ENCODE measurements at places on chromosomes 6 and 20.
A peak's percentile ranks its signal among the peaks of the same experiment; 100 is the strongest.

DNA sequence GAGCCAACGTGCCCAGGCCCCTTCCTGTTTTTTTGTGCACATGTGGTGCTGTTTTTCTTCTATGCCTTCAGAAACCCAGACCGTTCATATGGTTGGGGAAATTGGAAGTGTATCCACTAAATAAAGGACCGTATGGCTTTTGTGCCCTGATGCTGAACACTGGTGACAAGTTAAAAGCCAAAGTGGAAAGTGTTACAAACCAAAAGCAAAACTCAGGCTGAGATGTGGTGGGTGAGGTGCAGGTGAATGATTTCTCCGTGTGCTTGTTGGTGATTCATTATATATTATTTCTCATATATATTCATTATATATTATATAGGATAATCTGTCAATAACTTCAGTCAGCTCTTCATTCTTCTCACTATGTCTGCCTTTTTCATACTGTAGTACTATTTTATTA, 148.6 kb downstream of the SOBP start:
- no peak for DNase-seq

GRCh38 chr6:89944181-89944755, 50.0 kb downstream of the GJA10 start:
- DNase-seq = no peak

DNA sequence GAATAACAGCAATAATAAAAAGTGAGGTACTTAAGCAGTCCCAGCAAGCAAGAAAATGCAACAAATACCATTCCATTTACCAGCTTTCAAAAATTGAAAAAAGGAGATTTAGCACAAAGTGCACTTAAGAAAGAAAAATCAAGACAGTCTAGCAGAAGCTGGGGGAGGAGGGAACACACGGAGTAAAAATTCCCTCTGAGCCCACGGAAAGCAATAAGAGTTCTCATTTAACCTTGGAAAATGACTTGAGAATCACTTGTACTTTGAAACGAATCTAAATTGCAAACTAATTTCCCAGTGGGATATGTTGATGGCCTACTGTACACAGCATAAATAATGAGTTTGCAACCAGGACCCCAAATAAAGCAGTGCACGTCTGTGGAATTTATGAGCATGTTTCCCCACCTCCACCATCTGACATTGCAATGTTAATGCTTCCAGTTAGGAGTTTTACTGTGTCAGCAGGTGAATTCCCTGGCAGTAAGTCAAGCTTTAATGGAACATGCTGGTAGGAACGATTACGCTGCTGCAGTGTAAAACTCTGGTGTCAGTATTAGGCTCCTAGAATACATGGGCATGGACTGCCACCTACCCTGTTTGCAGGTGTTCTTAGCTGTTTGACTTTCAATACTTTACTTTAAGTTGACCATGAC, 386.8 kb downstream of the HDGFL1 start:
- DNase-seq = peak; percentile 57

- DNase-seq = no peak
These were observed 12.3 kb downstream of the GHRH start for GRCh38 chr20:37249304-37249703.

DNA sequence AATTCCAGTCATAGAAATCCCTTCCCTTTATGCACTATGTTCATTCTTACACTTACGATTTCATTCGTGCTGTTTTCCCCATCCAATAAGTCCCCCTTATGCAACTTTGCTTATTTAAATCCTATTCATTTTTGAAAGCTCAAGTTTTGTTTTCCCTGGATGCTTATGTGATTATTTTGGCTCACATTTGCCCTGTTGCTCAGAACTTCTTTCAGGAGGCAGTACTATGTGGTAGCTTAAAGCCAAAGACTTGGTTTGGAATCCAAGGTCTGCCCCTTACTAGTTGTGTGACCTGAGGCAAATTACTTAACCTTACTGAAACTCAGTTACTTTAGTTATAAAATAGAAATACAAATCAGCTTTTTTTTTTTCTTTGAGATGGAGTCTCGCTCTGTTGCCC, 59.6 kb downstream of the MOXD1 start:
- DNase-seq = no peak

- DNase-seq = no peak
These were observed 614.9 kb downstream of the CDH26 start for GRCh38 chr20:60573003-60573680.

GRCh38 chr20:8803065-8803464, 265.8 kb upstream of the PLCB4 start:
- peak; percentile 16 for DNase-seq

DNA sequence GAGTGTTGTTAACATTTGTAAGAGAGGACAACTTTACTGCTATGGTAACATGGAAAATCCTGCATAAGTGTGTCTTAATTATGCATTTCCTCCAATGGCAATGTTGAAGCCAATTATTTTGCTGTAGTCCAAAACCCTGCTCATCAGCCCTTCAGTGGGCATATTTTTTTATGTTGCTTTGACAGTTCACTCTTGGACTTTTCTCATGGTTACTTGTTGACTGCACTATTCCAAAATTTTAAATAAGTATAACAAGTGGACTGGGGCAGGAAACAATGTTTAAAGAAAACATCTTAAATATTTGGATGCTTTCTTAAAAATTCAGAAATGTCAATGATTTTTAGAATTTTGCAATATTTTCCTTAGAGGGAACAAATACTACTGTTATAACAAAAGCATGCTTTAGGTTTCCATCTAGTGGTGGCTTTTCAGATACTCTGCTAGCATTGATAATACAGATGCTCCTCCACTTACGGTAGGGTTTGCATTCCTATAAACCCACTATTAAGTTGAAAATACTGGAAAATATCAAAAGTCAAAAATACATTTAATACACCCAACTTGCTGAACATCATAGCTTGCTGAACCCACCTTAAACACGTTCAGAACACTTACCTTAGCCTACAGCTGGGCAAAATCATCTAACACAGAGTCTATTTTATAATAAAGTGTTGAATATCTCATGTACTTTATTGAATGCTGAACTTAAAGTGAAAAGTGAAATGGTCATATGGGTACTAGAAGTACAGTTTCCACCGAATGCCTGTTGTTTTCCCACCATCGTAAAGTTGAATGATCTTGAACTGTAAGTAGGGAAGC, 86.4 kb downstream of the ADGRG6 start:
- DNase-seq = peak; percentile 2

- no peak for DNase-seq
These were observed 745.4 kb upstream of the ADGRB3 start for GRCh38 chr6:67889682-67889995.

- DNase-seq = no peak
These were observed 159.8 kb upstream of the CDH4 start for GRCh38 chr20:61092251-61092650.

DNA sequence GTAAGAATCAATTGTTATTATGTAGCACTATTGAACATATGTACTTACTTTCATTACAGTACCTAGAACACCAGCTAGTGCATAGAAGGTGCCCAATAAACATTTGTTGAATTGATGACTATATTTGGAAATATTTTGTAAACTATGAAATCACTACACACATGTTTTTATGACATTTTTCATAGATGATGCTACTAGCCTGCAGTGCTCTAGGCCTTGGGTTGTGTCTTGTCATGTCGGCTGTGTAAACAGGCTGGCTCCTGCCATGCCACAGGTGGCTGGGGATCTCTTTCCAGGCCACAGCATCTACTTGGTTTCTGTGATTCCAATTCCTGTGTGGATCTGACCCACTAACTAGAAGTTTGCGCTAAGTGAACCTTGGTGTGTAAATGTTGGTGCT, 43.3 kb upstream of the EDN1 start:
- DNase-seq = no peak

DNA sequence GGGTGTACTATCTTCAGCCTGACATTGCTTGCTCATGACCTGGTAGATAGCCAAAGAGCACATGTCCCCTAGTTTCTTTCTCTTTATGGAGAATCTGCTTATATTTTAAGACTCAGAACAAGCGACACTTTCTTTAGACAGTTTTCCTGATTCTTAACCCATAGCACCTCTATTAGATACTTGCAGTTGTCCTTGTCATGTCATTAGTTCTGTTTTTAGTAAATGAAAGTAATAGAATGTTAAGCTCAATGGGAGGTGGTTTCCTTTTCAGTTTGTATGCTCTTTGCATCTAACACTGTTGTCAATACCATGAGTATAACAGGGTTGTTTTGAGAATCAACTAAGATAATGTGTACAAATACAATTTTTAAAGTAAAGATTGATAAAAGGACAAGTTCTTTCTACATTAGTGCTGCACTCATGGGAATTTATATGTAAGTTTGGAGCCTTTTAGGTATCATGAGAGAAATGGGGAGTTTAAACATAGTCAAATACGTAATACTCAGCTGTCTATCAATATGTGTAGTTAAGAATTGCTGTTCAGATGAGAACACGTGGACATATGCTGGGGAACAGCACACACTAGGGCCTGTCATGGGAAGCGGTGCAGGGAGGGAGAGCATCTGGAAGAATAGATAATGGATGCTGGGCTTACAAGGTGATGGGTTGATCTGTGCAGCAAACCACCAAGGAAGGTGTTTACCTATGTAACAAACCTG, 124.3 kb downstream of the GRM1 start:
- DNase-seq = no peak

Measured in NCI-H2171 (cell line).